ENCODE measurements at places on chromosomes 13 and 19.

GRCh38 chr19:3801412-3802096, 15.4 kb upstream of the MATK start:
- peak; percentile 80 for DNase-seq

DNA sequence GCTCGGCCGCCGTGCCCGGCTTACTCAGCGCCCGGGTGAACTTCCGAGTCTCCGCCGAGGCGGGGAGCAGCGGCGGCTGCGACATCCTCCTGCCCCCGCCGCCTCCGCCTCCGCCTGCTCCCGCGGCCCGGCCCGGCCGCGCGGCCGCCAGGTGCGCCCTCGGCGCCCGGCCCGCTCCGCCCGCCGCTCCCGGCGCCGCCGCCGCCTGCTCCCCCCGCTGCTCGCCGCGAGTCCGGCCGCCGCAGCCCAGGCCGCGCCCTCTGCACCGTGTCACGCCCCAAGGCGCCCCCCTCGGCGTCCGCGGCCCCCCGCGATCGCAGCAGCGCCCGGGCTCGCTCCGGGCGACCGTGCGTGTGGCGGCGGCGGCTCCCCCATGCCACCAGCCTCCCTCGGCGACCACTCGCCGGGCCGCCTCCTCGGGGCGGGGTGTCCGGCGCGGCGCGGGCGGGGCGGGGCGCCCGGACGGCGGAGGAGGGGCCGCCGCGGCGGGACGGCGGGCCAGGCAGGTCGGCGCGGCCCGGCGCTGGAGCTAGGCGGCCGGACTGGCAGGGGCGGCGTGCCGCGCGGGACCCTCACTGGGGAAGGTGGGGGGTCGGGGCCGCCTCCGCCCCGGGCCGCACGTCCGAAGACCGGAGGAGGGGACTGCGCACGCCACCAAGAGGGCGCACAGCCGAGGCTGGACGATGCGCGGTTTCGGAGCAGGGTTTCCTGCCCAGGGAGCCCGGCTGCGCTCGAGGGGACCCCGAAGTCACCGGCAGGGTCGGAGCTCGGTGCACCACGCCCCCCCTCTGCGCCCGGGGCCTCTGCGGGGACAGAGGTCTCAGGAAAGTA, 108.6 kb upstream of the DOCK9 start:
- DNase-seq: peak; percentile 59

GRCh38 chr13:50094615-50095293, 79.5 kb downstream of the KCNRG start:
- no peak for DNase-seq

DNA sequence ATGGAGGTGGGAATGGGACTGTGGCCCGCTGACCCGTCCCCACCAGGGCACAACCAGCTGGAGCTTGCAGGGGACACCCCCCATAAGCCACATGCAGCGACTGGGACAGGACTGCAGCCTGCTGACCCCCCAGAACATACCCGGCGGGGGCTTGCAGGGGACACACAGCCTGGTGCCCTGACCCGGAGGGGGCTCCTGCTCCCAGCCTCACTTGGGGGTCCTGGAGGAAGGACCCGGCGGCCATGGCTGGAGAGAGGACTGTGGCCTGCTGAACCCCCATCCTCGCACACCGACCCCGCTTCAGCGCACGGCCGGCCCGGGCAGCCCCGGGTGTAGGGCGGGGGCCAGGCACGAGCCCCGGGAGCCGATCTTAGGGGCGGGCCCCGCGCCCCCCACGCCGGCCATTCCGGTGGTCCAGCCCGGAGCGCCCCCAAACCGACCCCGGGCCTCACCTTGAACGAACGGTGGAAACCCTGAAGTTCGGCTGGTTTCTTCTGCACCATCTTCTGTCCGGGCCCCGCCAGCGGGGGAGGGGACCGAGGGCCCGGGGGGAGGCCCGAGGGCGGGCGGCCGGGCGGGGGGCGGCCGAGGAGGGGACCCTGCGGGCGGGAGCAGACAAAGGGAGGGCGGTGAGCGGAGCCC, 574 bp downstream of the MKNK2 start:
- DNase-seq: no peak

DNA sequence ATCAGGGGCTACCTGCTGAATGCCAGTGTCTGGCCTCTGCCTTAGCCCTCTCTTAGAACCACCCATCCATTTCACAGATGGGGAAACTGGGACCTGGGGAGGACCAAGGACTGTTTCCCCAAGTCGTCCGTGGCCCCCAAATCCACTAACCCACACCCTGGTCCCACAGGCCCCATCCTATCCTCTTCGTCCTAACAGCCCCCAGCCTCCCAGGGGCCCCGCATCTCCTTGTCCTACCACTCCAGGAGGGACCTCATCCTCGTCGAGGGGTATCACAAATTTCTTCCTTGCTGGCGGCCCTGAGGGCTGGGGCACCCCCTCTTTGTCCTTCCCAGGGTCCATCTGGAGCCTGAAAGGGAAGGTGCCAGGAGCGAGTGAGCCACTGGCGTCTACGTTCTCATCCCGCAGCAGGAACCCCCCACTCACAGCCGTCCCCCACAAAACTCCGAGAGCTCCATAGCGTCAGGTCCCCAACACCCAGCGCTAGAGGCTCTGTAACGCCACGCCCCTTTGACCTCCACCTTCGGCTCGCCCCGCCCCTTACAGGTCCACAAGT, 606 bp downstream of the ERCC1 start:
- DNase-seq: no peak

DNA sequence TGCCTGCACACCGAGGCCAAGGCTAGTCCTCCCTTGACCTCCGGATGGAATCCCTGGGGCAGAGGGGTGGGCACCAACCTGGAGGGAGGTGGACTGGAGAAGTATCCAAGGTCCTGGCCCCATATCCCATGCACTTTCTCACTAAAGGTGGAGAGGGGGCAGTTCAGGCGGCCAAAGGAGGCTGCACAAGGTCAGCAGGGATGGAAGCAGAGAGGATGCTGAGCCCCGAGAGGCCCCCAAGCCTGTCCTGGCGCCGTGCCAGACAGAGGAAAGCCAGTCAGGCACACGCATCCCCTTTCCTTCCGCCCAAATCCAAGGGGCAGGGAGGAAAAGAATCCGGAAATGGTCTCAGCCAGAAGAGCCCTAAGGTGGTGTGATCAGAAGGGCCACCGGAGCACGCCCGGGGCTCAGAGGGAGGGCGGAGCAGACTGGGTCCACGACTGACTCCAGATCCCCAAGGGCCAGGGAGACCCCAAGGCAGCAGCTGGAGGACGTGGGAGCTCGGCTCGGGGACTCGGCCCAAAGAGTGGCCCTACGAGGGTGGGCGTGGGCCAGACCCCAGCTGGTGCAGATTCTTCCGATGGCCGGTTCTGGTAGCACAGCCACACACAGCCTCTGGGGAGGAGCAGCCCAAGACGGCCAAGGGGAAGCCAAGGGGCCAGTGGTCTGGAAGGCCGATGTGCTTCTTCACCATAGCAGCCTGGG, 60.0 kb downstream of the MLLT1 start:
- no peak for DNase-seq
